ENCODE measurements at places on chromosomes 13 and 19. TPM values are rescaled to one million over a fixed set of nuclear protein-coding genes. Genes with fewer than 3 reads are reported as not detected.

MIA gene
- not detected for polyA plus RNA-seq

ZNF737 gene
- polyA plus RNA-seq, result 0.44 TPM

LRRC4B gene
- polyA plus RNA-seq, result not detected

PCDH17 gene
- polyA plus RNA-seq, result not detected

C5AR1 gene
- polyA plus RNA-seq, result 320 TPM

TMEM150B gene
- 100 TPM for polyA plus RNA-seq

RAP2A gene
- 4.5 TPM for polyA plus RNA-seq

- no peak overlapping the region for H3K4me3 ChIP-seq
- H3K27ac ChIP-seq, result no peak overlapping the region
- H3K36me3 ChIP-seq, result no peaks in the 10 kb centered on the region
- DNase-seq, result no peak
- H3K27me3 ChIP-seq, result no peaks in the 10 kb centered on the region
These were observed 746.2 kb upstream of the GPC6 start for GRCh38 chr13:92480387-92480786.

DNA sequence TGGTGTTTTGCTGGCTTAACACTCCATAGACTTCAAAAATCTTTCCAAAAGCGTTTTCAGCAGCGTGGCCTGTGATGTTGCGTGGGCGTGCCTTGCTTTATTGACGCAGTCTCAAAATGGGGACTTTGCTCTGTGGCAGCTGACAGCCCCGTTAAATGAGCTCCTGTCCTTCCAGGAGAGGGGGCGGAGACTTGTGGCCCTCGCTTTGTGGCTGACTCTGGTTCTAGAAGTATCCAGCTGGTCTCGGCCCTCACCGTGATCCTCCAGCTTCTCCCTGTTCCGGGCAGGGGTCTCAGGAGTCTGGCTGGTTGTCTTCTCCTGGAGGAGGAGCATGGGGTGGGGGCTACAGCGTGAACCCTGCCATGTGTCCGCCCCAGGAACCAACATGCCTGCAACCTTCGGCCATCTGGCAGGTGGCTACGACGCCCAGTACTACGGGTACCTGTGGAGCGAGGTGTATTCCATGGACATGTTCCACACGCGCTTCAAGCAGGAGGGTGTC, 8.4 kb upstream of the ZNF554 start:
- H3K36me3 ChIP-seq, result peaks cover 24% of the 10 kb centered on the region
- DNase-seq, result no peak
- H3K27me3 ChIP-seq, result no peaks in the 10 kb centered on the region
- no peak overlapping the region for H3K27ac ChIP-seq
- no peaks in the 10 kb centered on the region for H3K4me1 ChIP-seq

DNA sequence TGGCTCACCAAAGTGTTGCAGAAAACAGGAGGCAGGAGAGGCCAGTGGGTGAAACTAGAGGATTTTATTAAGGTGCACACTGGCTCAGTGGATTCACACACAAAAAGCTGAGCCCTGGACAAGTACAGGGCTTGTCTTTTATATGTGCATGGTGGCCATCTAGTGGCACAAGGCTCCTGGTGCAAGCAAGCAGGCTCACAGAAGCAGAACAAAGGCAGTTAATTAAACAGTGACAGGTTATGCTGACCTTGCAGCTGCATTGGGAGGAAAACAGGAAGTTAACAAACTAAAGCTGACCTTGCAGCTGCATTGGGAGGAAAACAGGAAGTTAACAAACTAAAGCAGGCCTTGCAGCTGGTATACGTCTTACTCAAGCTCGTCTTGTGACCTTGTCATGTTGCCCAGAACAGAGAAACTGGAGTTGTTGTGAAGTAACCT, 65.3 kb upstream of the ZNF681 start:
- H3K4me1 ChIP-seq, result no peaks in the 10 kb centered on the region
- H3K27me3 ChIP-seq, result no peaks in the 10 kb centered on the region
- no peaks in the 10 kb centered on the region for H3K36me3 ChIP-seq
- H3K4me3 ChIP-seq, result no peak overlapping the region

GRCh38 chr13:58843567-58843966, 1212.0 kb downstream of the PCDH17 start:
- no peak for DNase-seq
- no peaks in the 10 kb centered on the region for H3K4me1 ChIP-seq
- no peaks in the 10 kb centered on the region for H3K36me3 ChIP-seq
- no peak overlapping the region for H3K4me3 ChIP-seq

DNA sequence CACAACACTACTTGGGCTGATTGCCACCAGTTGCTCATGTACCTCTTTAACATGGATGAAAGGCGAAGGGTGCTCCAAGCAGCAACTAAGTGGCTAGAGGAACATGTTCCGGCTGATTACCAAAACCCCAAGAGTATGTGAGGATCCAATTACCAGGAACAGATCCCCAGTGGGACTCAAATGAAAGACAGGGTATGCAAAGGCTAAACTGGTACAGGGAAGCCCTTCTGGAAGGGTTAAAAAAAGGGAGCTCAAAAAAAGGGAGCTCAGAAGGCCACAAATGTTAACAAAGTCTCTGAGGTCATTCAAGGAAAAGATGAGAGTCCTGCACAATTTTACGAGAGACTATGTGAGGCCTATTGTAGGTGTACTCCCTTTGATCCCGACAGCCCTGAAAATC, 604.7 kb downstream of the UQCRFS1 start:
- no peak for DNase-seq
- no peak overlapping the region for H3K27ac ChIP-seq
- no peaks in the 10 kb centered on the region for H3K4me1 ChIP-seq

GRCh38 chr13:47457626-47458025, 543.4 kb downstream of the SUCLA2 start:
- no peaks in the 10 kb centered on the region for H3K4me1 ChIP-seq
- H3K4me3 ChIP-seq, result no peak overlapping the region
- H3K27me3 ChIP-seq, result no peaks in the 10 kb centered on the region
- DNase-seq, result no peak

GRCh38 chr19:18278521-18279265, 2.7 kb downstream of the JUND start:
- peaks cover 47% of the 10 kb centered on the region for H3K4me1 ChIP-seq
- DNase-seq, result no peak
- H3K27ac ChIP-seq, result peak overlapping the region; percentile 98
- H3K4me3 ChIP-seq, result peak overlapping the region; percentile 98

GRCh38 chr13:99173606-99174005, 27.0 kb upstream of the UBAC2 start:
- H3K27ac ChIP-seq, result no peak overlapping the region
- H3K27me3 ChIP-seq, result peaks cover 55% of the 10 kb centered on the region
- H3K36me3 ChIP-seq, result no peaks in the 10 kb centered on the region
- H3K4me3 ChIP-seq, result no peak overlapping the region
- H3K4me1 ChIP-seq, result peaks cover 21% of the 10 kb centered on the region

DNA sequence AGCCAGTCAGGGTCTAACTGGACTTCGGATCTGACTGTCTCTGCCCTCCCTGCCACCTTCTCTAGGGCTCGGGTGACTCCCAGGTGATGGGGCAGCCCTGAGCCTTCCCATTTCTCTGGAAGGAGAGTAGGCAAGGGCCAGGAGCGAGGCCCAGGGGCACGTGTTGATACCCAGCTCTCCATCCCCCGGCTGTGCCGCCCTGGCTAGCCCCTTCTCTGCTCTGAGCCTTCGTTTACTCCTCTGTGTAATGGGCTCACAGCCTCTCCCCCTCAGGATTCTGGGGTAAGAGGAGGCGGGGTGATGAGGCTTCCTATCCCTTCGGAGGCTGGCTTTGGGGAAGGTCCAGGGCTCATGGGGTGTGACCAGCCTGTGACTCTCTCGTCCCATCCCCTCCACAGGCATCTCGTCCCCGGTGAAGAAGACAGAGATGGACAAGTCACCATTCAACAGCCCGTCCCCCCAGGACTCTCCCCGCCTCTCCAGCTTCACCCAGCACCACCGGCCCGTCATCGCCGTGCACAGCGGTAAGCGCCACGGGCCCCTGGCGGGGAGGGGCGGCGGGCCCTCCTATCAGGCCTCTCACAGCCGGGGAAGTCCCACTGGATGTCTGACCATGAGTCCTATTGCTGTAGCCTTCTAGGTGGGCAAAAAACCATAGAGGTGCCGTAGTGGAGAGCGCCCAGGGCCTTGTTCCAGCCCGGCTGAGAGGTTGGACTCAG, 31.6 kb downstream of the SMIM24 start:
- H3K4me1 ChIP-seq, result no peaks in the 10 kb centered on the region
- DNase-seq, result no peak
- H3K36me3 ChIP-seq, result peaks cover 94% of the 10 kb centered on the region
- H3K27ac ChIP-seq, result no peak overlapping the region
- no peaks in the 10 kb centered on the region for H3K27me3 ChIP-seq

- H3K27ac ChIP-seq, result no peak overlapping the region
- no peaks in the 10 kb centered on the region for H3K4me1 ChIP-seq
- DNase-seq, result no peak
- H3K27me3 ChIP-seq, result no peaks in the 10 kb centered on the region
- no peak overlapping the region for H3K4me3 ChIP-seq
- H3K36me3 ChIP-seq, result no peaks in the 10 kb centered on the region
These were observed 210.9 kb downstream of the FGF14 start for GRCh38 chr13:102190930-102191329.

DNA sequence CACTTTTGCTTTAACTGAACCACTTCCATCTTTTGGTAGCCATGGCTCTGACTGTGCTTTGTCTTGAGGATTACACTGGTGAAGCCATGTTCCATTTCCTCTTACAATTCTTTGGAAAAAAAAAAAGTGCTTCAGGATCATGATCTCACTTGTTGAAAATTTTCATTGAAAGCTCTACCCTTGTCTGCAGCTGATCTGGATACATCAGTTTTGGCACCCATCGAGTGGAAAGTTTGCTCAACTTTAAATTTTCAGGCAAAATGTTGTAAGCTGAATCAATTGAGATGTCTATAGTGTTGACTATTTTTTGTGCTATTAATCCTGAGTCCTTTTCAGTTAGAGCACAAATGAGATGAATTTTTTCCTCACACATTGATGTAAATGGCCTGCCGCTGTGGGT, 48.3 kb upstream of the RFXAP start:
- H3K4me1 ChIP-seq, result no peaks in the 10 kb centered on the region
- no peak overlapping the region for H3K4me3 ChIP-seq
- H3K36me3 ChIP-seq, result no peaks in the 10 kb centered on the region
- no peak overlapping the region for H3K27ac ChIP-seq

DNA sequence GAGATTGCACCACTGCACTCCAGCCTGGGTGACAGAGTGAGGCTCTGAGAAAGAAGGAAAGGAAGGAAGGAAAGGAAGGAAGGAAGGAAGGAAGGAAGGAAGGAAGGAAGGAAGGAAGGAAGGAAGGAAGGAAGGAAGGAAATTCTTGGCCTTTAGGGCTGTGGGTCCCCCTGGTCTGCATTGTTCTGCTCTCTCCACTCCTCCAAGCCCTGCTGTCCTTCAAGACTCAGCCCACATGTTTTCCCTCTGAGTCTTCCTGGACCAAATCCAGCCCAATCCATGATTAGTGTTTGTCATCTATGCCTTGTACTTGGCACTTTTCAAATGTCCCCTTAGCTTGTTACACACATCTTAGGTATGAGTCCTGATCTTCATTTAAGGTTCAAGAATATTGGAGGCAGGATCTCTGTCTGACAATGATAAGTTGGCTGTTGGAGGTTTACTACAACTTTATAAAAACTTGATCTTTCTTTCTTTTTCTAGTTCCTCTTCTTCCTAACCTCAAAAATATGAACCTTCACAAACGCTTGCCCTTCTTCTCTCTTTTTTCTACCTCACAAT, 48.8 kb upstream of the INTS6 start:
- H3K36me3 ChIP-seq, result no peaks in the 10 kb centered on the region
- peak overlapping the region; percentile 47 for H3K27ac ChIP-seq
- no peaks in the 10 kb centered on the region for H3K27me3 ChIP-seq
- H3K4me3 ChIP-seq, result no peak overlapping the region
- peaks cover 15% of the 10 kb centered on the region for H3K4me1 ChIP-seq

- no peak overlapping the region for H3K27ac ChIP-seq
- H3K27me3 ChIP-seq, result no peaks in the 10 kb centered on the region
- H3K4me1 ChIP-seq, result no peaks in the 10 kb centered on the region
- no peak for DNase-seq
- no peak overlapping the region for H3K4me3 ChIP-seq
- no peaks in the 10 kb centered on the region for H3K36me3 ChIP-seq
These were observed 80.4 kb downstream of the DLEU7 start for GRCh38 chr13:50762969-50763567.

DNA sequence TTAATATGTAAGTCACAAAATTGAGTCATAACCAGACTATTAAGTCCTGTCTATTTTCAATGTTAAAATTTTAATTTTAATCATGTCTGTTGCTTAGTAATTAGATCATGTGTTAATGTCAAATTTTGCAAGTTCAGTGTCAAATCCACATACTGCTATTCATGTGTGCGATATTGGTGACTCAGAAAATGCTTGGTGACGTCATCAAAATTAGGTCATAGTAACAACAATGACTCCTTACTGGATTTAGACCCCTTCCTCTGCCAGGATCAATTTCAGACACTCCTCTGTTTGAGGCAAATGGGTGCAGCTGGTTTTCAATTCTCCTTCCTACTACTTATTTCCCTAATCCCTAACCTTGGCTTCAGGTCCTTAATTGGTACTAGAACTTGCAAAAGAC, 1394.3 kb upstream of the SLC10A2 start:
- H3K4me3 ChIP-seq, result no peak overlapping the region
- DNase-seq, result no peak
- no peaks in the 10 kb centered on the region for H3K36me3 ChIP-seq
- H3K27me3 ChIP-seq, result no peaks in the 10 kb centered on the region
- H3K27ac ChIP-seq, result no peak overlapping the region

DNA sequence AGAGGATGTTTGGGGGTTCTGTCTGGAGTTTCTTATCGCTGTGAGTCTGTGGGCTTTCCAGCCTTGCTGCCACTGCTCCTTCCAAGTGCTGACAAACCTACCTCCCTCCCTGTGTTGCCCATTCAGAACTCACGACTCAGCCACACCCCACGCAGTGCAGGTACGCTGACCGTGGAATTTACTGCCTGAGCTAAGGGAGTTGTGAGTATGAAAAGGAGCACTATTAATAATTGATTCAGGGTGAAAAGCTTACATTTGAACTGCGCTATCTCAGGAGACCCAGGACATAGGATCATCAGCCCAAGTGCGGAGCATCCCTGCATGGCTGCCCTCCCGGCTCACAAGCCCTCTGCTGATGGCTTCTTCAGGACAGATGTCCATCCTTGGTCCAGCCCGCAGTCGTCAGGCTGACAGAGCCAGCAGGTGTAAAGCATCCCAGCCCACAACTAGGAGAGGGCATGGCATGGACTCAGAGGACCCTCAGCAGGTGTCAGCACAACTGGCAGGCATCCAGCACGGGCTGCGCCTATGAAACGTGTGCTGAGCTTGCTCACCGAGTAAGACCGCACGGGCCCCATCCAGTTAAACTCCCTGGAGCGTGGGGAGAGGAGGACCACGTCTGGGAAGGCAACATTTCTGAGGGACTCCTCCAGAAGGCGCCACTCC, 244.0 kb downstream of the COL4A1 start:
- no peak for DNase-seq
- no peaks in the 10 kb centered on the region for H3K4me1 ChIP-seq
- no peaks in the 10 kb centered on the region for H3K27me3 ChIP-seq
- H3K4me3 ChIP-seq, result no peak overlapping the region
- no peaks in the 10 kb centered on the region for H3K36me3 ChIP-seq
- no peak overlapping the region for H3K27ac ChIP-seq

- peak overlapping the region; percentile 58 for H3K27ac ChIP-seq
- peaks cover 53% of the 10 kb centered on the region for H3K4me1 ChIP-seq
- H3K4me3 ChIP-seq, result peak overlapping the region; percentile 80
- H3K27me3 ChIP-seq, result peaks cover 9% of the 10 kb centered on the region
- peak; percentile 93 for DNase-seq
These were observed 4.9 kb upstream of the PALM start for GRCh38 chr19:703651-704446.

- H3K27me3 ChIP-seq, result no peaks in the 10 kb centered on the region
- H3K4me1 ChIP-seq, result no peaks in the 10 kb centered on the region
- no peak for DNase-seq
- peaks cover 97% of the 10 kb centered on the region for H3K36me3 ChIP-seq
- H3K27ac ChIP-seq, result no peak overlapping the region
- no peak overlapping the region for H3K4me3 ChIP-seq
These were observed 22.3 kb upstream of the EIF3G start for GRCh38 chr19:10141973-10142372.

Data from CD14-positive monocyte (primary cell).